ENCODE measurements at places on chromosomes 5 and 9. TPM values are rescaled to one million over a fixed set of nuclear protein-coding genes. Genes with fewer than 3 reads are reported as not detected.

C7 gene
- total RNA-seq, result not detected

ADCY2 gene
- total RNA-seq, result not detected

BAAT gene
- total RNA-seq, result not detected

- DNase-seq, result no peak
Observed at GRCh38 chr9:87067426-87067825, 120.1 kb upstream of the GAS1 start.

GRCh38 chr5:139543423-139543991 is 17.6 kb upstream of the UBE2D2 start:
- peak; percentile 74 for DNase-seq

DNA sequence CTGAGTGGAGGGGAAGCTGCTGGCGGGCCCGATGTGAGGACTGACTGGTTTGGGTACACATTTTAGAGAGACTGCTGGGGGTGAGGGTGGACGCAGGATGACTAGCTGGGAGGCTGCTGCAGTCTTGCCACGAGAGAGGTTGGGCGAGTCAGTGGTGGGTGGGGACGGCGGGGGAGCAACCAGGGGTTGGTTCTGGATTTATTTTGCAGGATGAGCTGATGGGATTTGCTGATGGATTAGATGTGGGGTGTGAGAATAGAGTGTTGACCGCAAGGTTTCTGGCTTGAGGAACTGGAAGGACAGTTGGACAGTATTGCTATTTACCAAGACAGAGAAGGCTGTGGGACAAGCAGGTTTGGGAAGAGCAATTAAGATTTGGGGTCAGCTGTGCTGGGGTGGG is 5.8 kb upstream of the NDST1 start:
- no peak for DNase-seq

Data from natural killer cell treated with Interleukin-12 subunit alpha and Interleukin-12 subunit beta and Interleukin-15 and Interleukin-18, amount 100 ng/mL, for 72 hours (primary cell).